ENCODE measurements at places on chromosomes 1 and 21.

GRCh38 chr1:228830954-228831481 is 95.7 kb downstream of the RHOU start:
- no peak overlapping the region for H3K4me3 ChIP-seq
- DNase-seq, result no peak
- H3K27ac ChIP-seq, result no peak overlapping the region
- peaks cover 17% of the 10 kb centered on the region for H3K4me1 ChIP-seq
- H3K36me3 ChIP-seq, result no peaks in the 10 kb centered on the region
- H3K27me3 ChIP-seq, result no peaks in the 10 kb centered on the region

DNA sequence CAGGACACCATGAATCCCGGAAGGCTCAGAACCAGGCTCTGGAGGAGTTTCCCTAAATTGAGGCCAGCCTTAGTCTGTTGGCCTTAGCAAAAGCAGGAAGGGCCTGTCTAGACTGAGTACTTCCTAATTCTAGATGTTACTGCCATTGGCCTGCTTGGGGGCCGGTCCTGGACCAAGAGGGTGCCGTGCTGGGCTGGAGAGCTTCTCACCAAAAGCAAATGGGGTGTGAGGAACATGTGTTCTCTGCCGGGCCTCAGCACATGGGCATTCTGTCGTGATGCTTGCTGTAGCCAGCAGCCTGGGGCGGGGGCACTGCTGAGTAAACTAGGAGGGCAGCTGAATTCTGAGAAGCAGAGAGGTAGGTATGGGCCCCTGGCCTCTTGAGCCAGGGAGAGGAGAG is 35.7 kb upstream of the MAN1C1 start:
- no peak overlapping the region for H3K4me3 ChIP-seq
- H3K27ac ChIP-seq, result no peak overlapping the region
- H3K36me3 ChIP-seq, result no peaks in the 10 kb centered on the region
- H3K4me1 ChIP-seq, result no peaks in the 10 kb centered on the region
- no peak for DNase-seq

- no peak overlapping the region for H3K27ac ChIP-seq
- H3K4me3 ChIP-seq, result no peak overlapping the region
- no peaks in the 10 kb centered on the region for H3K4me1 ChIP-seq
- peak; percentile 56 for DNase-seq
- H3K36me3 ChIP-seq, result peaks cover 9% of the 10 kb centered on the region
Observed at GRCh38 chr1:233240829-233241682, 54.5 kb downstream of the PCNX2 start.

- H3K4me1 ChIP-seq, result peaks cover 38% of the 10 kb centered on the region
- no peaks in the 10 kb centered on the region for H3K27me3 ChIP-seq
- peaks cover 37% of the 10 kb centered on the region for H3K36me3 ChIP-seq
- peak overlapping the region; percentile 80 for H3K27ac ChIP-seq
- DNase-seq, result peak; percentile 33
Observed at GRCh38 chr1:36351227-36351977, 28.0 kb upstream of the EVA1B start.

GRCh38 chr1:175353066-175353465 is 160.5 kb upstream of the KIAA0040 start:
- no peak overlapping the region for H3K27ac ChIP-seq
- DNase-seq, result no peak
- no peaks in the 10 kb centered on the region for H3K36me3 ChIP-seq
- H3K4me1 ChIP-seq, result no peaks in the 10 kb centered on the region
- H3K27me3 ChIP-seq, result peaks cover 7% of the 10 kb centered on the region

DNA sequence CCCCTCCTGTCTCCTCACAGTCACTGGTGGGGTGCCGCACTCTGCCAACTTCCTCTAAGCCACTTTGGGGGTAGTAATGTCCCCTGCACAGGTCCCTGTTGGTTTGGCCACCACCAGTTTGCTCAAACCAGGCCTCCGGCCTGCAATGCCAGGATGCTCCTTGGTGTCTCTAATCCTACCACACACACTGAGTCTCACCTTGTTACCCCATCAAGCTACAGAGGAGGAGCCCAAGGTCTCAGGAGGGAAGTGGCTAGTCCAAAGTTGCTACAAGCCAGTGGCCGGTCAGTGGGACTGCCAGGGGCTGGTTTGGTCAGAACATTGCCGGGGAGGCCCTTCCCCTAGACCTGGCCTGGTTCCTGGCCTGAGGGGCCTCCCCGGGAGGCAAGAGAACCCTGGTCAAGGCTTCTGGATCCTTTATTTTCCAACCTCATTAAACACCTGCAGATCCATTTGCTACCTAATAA is 21.5 kb upstream of the LRP8 start:
- H3K36me3 ChIP-seq, result no peaks in the 10 kb centered on the region
- no peak overlapping the region for H3K4me3 ChIP-seq

DNA sequence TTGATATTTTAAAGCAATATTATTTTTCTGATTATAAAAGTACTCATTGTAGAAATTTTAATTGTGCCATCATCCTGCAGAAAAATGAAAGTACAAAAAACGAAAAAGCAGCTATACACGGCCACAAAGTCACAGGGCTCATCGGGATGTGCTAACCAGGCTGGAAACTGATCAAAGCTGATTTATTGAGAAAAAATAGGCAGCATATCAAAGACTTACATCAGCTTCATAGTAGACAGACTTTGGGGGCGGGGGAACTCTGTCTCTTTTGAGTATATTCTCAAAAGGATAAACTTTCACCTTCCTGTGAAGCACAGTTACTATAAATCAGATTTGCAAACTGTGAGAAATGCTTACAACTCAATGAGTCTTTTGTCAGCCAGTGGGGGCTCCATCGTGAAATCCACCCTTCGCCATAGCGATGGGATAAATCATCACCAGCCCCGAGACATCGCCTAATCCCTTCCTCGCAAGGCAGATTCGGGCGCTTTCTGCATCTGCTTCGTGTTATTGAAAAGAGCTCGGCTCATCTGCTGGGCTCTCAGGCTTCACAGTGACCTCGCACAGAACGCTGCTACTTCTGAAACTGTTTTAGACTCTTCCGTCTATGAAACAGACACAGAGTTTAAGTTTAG is 69.2 kb upstream of the ERG start:
- no peak for DNase-seq
- peaks cover 13% of the 10 kb centered on the region for H3K27me3 ChIP-seq
- H3K27ac ChIP-seq, result no peak overlapping the region
- no peaks in the 10 kb centered on the region for H3K4me1 ChIP-seq
- H3K4me3 ChIP-seq, result no peak overlapping the region
- H3K36me3 ChIP-seq, result no peaks in the 10 kb centered on the region

DNA sequence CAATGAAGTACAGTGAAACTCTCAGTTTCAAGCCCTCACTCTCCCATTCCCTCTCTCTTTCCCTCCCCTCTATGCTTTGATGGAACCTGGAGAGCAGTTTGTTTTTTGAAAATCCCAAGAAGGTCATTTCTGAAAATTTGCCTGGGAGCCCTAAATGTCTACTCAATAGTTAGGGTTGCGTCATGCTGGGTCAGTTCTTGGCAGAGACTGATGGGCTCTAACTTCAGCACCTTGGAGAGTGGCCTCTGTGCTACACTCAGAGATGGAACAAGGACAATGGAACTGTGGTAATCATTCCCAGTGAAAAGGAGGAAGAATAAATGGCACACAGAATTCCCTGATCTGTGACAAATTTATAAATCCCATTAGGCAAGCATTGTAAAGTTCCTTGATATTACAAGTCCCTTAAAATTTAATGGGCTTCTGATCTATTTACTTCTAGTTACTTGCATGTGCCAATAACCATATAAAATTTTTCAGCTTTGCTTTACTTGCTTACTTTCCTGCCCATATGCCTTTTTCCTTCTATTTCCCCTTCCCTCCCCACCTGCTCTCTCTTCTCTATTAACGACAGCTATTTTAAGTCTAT is 182.9 kb upstream of the KCND3 start:
- no peak overlapping the region for H3K4me3 ChIP-seq
- H3K36me3 ChIP-seq, result no peaks in the 10 kb centered on the region
- H3K27me3 ChIP-seq, result peaks cover 4% of the 10 kb centered on the region
- DNase-seq, result peak; percentile 16
- H3K27ac ChIP-seq, result no peak overlapping the region

Measured in activated CD4-positive, alpha-beta T cell treated with anti-CD3 and anti-CD28 coated beads for 36 hours (primary cell).